NCI-H345 (cell line): ENCODE measurements at places on chromosomes 7 and 10.

- no peak for DNase-seq
These were observed 57.7 kb downstream of the TRUB1 start for GRCh38 chr10:114995468-114996247.

DNA sequence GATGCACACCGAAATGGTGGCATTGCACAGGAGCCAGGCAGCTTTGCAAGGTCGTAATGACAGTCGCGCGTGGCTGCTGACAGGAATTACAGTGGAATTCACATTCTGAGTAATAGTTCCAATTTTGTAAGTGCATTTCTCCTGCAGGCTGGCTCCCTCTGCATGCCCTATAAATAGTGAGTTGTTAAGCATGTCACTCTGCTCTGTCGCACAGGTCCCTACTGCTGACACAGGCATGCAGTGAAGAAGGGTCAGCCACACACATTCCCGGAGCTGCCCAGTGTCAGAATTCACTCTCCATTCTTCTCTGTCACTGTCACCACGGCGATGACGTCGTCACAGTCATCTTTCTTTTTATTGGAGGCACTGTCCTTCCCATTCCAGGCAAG is 49.2 kb upstream of the SHH start:
- no peak for DNase-seq

- DNase-seq = no peak
These were observed 30.2 kb downstream of the MGAM start for GRCh38 chr7:142025896-142026295.

DNA sequence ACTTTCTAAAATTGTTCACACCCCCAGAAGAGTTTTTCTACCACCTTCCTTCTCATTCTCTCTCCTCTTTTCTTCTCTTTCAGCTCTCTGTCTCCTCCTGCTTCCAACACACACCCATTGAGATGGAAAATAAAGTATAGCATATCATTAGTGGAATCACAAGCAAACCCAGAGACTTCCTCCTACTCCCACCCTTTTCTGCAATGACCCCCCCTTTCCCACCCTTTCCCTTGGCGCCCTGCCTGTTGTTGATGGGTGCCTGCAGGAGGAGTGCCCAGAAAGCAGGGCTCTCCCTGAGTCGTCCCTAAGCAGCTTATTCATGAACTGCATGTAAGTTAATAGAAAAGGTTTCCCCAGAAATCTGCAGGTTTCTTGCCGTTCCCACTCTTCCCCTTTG is 300.0 kb downstream of the PLXNA4 start:
- peak; percentile 35 for DNase-seq

DNA sequence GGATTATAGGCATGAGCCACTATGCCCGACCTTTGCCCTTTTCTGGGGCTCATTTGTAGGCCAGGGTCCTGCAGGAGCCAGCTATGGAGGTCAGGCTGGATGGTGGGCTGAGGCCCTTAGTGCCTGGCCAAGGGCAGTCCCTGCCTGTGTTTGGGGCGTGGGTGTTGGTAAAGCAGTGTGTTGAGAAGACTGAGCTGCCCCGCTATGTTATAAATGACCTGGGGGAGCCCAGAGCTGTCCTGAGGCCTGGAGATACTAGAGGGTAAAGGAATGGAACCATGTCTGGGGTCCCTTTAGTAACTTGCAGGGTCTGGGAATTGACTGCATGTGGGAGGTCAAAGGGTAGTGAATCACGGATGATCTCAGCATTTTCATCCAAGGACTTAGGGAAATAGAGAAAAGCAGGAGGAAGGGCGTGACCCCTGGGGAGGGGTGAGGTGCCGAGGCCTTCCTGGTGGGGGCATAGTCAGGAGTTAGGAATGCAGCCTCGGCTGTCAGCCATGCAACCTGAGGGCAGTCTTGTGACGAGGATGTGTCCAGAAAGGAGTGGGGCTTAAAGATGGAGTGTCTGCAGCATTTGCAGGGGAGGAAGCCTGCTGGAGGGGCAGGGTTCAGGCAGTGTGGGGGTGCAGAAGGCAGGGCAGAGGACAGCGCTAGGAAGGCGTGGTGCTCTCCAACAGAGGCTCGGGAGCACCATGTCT is 31.5 kb downstream of the TMEM248 start:
- no peak for DNase-seq

DNA sequence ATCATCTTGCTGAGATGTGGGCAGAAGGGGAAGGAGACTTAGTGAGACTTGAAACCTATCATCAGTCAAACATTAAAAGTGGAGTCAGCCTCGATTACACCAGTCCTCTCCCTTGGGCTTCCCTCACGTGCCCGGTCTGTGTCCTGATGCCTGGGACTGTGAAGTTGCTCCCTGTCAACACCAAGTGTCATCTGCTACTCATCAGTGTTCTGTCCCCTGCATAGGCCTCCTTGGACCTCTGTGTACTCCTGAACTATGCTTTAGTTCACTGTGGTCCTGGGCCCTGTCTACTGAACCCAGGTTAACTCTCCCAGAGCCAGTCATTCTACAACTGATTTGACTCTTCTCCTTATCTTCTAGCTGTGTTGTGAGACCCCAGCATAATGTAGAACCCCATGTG is 506.3 kb downstream of the TYW1 start:
- DNase-seq = no peak

- no peak for DNase-seq
These were observed 13.0 kb upstream of the AKR1E2 start for GRCh38 chr10:4813023-4813422.

GRCh38 chr10:14241196-14241595 is 89.5 kb downstream of the FRMD4A start:
- no peak for DNase-seq

GRCh38 chr10:19833170-19833824 is 17.1 kb downstream of the PLXDC2 start:
- DNase-seq = no peak

DNA sequence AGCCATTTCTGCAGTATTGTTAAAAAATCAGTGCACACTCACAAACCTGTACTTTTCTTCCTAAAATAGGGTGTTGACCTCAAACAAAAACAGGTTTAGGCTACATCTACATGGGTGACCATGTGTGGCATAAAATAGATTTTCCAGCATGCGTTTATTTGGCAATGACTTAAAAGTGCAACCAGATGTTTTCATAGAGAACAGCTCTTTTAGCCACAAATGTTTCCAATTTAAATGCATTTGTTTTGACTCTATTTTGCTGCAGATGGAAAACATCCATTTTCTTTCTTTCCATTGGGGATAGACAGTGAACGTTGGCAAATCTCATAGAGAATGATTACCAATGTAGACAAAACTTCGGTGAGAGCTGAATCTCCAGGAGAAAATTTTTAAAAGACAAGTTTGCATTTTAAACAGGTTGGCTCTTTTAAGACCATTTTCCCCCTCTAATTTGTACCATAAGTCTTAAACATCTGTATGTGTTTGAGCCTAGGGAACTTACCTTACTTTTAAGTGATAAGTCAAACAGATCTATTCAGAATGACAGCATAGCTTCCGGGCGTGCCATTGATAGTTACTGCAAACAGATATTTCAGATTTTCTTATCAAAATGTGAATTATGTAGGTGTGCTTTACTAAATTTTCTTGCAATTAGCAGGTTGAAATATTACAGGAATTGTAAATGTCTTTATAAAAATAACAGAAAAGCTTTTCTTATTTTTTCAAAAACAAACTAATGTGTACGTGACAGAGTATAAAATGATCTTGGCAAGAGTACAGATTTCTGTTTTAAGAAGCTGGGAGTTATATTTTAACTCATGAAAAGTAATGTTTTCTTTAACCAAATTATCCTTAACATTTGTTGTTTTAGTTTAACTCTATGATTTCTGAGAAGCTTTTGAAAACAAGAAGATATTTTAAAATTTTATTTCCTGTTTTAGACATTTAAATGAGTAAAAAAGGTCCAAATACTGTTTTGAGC is 144.9 kb downstream of the HGF start:
- DNase-seq = no peak

- DNase-seq = no peak
These were observed 103.7 kb upstream of the AOAH start for GRCh38 chr7:36827726-36828703.

DNA sequence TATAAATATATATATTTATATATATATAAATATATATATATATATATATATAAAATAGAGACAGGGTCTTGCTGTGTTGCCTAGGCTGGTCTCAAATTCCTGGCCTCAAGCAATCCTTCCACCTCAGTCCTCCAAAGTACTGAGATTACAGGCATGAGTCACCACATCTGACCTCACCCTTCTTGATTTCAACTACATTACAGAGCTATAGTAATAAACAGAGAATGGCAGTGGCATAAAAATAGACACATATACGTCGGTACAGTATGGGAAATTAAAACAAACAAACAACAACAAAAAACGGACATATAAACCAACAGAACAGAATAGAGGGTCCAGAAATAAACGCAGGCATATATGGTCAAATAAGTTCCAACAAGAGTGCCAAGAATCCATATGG is 77.6 kb upstream of the PPP1R3A start:
- no peak for DNase-seq

DNA sequence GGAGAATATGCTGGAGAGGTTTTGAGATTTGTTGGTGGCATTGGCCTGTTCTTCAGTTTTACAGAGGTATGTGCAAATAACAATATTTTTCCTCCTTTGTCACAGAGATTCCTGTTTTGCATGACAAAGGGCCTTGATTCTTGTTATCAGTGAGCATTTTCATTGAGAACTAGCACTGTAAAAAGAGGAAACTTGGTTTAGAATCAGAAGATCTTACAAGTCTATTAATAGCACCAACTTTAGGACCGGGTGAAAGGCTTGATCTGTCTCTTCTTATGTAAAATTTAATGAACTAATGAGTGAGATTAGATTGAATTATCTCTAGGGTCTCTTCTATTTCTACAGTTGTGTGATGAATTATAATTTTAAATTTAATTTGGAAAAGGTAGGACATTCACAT is 25.5 kb downstream of the TSPAN13 start:
- DNase-seq = no peak

- DNase-seq = no peak
These were observed 374.9 kb upstream of the PODXL start for GRCh38 chr7:131931370-131931769.

GRCh38 chr10:101495324-101495925 is 92.6 kb downstream of the POLL start:
- peak; percentile 0 for DNase-seq

DNA sequence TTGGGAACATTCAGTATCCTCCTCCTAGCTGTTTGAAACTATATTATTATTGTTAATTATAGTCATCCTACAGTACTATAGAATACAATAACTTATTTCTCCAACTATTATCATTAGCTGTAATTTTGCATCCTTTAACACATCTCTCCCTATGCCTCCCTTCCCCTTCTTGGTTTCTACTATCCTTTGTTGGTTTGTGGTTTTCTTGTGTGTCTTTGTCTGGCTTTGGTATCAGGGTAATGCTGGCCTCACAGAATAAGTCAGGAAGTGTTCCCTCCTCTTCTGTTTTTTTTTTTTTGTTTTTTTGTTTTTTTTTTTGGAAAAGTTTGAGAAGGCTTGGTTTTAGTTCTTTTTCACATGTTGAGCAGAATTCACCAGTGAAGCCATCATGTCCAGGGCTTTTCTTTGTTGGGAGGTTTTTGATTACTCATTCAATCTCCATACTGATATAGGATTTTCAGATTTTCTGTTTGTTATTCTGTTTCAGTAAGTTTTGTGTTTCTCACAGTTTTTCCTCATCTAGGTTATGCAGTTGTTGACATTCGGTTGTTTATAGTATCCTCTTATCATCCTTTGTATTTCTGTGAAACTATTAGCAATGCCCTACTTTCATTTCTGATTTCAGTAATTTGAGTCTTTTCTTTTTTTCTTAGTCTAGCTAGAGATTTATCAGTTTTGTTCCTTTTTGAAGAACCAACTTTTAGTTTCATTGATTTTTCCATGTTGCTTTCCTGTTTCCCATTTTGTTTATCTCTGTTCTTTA is 21.6 kb downstream of the C1GALT1 start:
- DNase-seq = no peak

DNA sequence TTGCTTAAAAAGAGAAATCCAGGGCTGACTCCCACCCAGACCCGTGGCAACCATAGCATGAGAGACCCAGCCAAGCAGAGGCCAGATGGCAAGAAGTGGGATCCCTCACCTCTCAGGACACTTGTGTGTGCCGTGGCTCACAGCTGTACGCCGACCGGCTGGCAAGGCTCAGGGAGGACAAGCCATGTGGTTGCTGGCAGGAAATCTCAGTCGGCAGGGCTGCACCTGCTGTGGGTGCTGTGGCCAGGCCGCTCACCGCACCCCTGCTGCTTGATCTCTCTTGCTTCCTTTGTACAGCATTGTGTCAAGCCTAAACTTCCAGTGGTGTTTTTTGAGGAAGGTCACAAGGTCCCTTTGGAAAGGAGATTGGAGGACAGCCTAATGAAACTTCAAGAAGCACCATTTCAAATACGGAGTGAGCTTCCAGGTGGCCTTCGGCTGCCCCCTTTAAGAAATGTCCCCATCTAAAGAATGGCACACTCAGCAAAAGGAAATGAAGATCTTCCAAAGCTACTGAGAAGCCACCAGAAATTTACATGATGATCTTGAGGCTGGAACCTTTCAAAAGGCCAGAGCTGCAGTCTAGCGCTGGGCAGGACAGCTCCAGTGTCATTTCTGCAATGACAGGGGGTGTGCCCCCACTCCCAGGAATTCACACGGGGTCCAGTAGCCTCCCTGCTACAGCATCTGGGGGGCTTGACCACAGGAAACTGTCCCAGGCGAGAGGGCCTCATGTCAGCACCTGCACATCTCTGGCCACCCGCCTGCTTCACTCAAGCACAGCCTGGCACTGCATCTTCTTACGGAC is 409.0 kb upstream of the MGMT start:
- DNase-seq = no peak

DNA sequence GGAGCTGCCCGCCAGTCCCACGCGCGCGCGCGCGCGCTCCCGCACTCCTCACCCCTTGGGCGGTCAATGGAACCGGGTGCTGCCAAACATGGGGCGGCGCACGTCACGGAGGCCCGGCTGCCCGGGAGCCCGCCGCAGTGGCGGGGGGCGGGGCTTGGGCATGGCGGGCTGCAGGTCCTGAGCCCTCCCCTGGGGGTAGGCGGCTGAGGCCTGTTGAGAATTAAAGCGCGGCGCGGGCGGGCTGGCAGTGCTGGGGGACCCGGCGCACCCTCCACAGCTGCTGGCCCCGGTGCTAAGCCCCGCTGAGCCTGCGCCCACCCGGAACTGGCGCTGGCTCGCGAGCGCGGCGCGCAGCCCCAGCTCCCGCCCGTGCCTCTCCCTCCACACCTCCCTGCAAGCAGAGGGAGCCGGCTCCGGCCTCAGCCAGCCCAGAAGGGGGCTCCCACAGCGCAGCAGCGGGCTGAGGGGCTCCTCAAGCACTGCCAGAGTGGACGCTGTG is 634.2 kb downstream of the ANKRD7 start:
- no peak for DNase-seq

- no peak for DNase-seq
These were observed 51.5 kb upstream of the ITGB1 start for GRCh38 chr10:33009244-33010131.
